ENCODE measurements at places on chromosomes 7 and 10. TPM values are rescaled to one million over a fixed set of nuclear protein-coding genes. Genes with fewer than 3 reads are reported as not detected.

GRCh38 chr7:88358526-88358838 lies 51.8 kb upstream of the STEAP4 start:
- no peak for DNase-seq
- peaks cover 6% of the 10 kb centered on the region for H3K27me3 ChIP-seq
- no peaks in the 10 kb centered on the region for H3K36me3 ChIP-seq
- H3K27ac ChIP-seq = no peak overlapping the region
- no peaks in the 10 kb centered on the region for H3K4me1 ChIP-seq

Gene VWC2
- polyA plus RNA-seq = not detected

GRCh38 chr7:93530701-93531100 lies 43.8 kb downstream of the CALCR start:
- H3K27ac ChIP-seq = no peak overlapping the region
- H3K36me3 ChIP-seq = no peaks in the 10 kb centered on the region
- H3K4me3 ChIP-seq = no peak overlapping the region
- no peaks in the 10 kb centered on the region for H3K4me1 ChIP-seq
- DNase-seq = no peak

- H3K4me3 ChIP-seq = no peak overlapping the region
- no peak overlapping the region for H3K27ac ChIP-seq
- H3K27me3 ChIP-seq = peaks cover 42% of the 10 kb centered on the region
- no peak for DNase-seq
Measured at GRCh38 chr7:150848561-150849115, 3.7 kb upstream of the AOC1 start.

GRCh38 chr10:125468278-125468677 lies 214.7 kb downstream of the TEX36 start:
- no peak for DNase-seq
- H3K27me3 ChIP-seq = peaks cover 34% of the 10 kb centered on the region
- no peaks in the 10 kb centered on the region for H3K4me1 ChIP-seq

Gene ASB10
- polyA plus RNA-seq = not detected

GRCh38 chr10:56319386-56319785 lies 41.7 kb downstream of the ZWINT start:
- H3K4me3 ChIP-seq = no peak overlapping the region
- no peaks in the 10 kb centered on the region for H3K27me3 ChIP-seq
- DNase-seq = no peak
- no peaks in the 10 kb centered on the region for H3K36me3 ChIP-seq

Gene FXYD4
- polyA plus RNA-seq = not detected

Gene GTF2IRD2
- polyA plus RNA-seq = 34.6 TPM

Gene C10orf71
- not detected for polyA plus RNA-seq
